ENCODE measurements at places on chromosomes 1 and 21. TPM values are rescaled to one million over a fixed set of nuclear protein-coding genes. Genes with fewer than 3 reads are reported as not detected.

The SLX9 gene
- 34.6 TPM for total RNA-seq

The KCND3 gene
- total RNA-seq, result 8.7 TPM

The SYDE2 gene
- total RNA-seq, result 19.8 TPM

The KRTAP21-2 gene
- total RNA-seq, result not detected

The FCRL5 gene
- total RNA-seq, result 0.14 TPM

The EEIG2 gene
- total RNA-seq, result 20.7 TPM

The CA14 gene
- total RNA-seq, result 2.4 TPM

The KMO gene
- total RNA-seq, result 0.83 TPM

The TMEM51 gene
- 43.7 TPM for total RNA-seq

The RPS6KA1 gene
- 49.2 TPM for total RNA-seq

The CC2D1B gene
- 47.8 TPM for total RNA-seq

The GSTM5 gene
- total RNA-seq, result 32.8 TPM

The RNU1-2 gene
- 1,358 TPM for total RNA-seq

The NTRK1 gene
- 3.3 TPM for total RNA-seq

The GBP1 gene
- total RNA-seq, result 30.3 TPM

The ZDHHC18 gene
- total RNA-seq, result 20.4 TPM

The MCOLN3 gene
- total RNA-seq, result 2.8 TPM
